ENCODE measurements at places on chromosomes 3 and 15.
A peak's percentile ranks its signal among the peaks of the same experiment; 100 is the strongest.

DNA sequence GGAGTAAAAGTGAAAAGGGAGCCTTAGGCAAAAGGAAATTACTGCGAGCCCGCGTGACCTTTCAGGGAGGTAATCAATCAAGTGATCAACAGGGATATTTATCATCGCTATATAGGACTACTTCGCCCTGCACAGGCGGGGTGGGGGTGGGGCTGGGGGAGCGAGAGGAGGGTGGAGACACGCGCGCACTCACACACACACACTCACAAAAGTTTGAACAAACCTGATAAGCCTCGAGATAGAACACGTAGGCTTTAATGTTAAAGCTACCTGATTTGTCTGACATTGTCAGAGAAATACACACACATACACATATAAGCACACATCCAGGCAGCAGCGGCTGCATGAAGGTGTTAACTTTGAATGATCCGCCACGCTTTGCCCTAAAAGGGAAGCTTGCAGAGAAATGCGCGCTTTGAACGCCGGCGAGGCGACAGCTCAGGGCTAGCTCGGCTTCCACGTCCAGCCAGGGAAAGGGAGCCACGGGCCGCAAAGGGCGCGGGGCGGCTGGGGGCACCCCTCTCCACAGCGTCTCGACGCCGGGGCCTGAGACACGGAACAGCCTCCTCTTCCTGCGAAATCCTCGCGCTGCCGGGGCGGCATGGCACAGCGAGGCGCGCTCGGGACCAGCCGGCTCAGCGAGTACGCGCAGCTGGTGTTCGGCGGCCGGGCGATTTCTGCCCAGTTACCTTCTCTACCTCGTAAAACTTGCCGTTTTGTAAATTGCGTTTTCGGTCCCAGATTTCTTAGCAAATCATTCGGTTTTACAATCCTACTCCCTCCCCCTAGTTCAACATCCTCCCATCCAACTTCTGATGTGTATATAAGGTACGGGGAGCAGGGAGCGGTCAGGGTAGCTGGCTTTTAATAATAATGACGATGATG is 4.8 kb upstream of the MECOM start:
- no peak for DNase-seq

DNA sequence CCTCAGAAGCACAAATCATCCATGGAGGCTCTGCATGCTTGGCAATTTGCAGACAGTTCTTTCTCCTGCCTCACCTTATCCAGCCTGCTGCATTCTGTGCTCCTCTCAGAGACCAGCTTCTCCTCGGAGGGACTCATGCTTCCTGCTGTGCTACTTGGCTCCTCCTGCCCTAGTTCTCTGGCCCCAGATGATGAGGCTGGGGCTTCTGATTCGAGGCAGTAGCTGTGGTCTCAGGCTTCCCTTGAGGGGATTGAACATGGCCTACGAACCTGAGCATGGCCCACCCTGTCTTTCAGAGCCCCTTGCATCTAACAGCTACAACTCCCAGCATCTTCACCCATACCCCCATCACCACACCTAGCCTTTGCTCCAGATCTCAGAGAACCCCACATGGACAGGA is 6.7 kb downstream of the VIPR1 start:
- no peak for DNase-seq

DNA sequence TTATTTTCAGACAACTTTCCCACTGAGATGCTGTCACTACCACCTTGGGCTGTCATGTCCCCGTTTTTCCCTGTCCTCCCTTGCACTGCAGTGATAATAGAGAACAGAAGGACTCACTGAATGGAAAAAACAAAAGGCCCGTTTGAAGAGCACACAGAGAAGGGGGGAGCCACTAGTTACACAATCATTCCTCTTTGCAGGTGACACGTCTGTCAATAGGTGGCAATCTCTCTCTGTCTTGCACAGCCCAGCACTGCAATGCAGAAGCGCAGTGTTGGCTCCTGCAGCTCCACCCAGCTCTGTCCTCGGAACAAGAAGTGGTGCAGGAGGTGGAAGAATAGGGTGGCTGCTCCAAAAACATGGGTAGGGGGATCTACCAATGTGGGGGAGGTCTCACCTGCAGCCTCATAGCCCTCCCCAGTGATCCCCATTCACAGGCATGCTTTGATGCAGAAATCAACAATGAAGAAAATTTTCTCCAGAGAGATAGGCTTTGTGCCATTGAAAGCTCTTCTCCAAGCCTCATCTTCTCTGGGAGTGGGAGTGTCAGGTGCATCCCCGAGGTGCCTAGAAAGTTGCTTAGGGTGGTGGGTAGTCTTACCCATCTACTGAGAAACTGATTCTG is 31.8 kb downstream of the FSTL1 start:
- DNase-seq, result peak; percentile 40

- no peak for DNase-seq
Observed at GRCh38 chr3:4460334-4460733, 6.7 kb downstream of the SUMF1 start.

DNA sequence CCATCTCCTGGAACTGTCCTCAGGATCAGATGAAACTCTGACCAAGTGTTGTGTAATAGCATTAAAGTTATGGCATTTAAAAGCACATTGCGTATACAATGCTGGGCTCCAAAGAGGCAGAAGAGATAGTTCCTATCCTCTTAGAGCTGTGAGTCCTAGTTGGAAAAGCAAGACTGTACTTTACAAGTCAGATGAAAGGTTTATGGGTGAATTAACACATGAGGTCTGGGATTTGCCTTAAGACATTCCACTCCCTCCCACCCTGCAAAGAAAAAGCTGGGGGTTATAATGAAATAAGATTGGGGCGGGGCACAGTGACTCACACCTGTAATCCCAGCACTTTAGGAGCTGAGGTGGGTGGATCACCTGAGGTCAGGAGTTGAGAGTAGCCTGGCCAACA is 35.6 kb downstream of the SNAPC5 start:
- no peak for DNase-seq

GRCh38 chr3:143222505-143222904 is 102.9 kb downstream of the CHST2 start:
- no peak for DNase-seq

DNA sequence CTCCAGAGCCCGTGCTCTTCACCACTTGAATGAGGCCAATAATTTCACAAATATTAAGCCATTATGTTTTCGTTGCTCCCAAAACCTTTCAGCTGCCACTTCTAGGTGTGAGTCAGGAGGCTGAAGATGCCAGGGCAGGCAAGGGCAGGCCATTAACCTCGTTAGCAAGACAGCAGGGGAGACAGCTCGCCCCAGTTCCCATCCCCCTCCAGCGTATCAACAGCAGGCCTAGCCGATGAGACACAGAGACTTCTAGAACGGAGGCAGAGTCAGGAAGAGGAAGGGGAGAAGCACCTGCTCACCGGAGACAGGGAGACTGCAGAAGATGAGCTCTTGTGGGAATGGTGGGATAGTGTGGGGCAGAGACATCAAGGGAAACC is 28.0 kb upstream of the PLA2G4E start:
- no peak for DNase-seq

GRCh38 chr3:179921951-179922350 is 114.8 kb downstream of the PEX5L start:
- DNase-seq, result no peak

- no peak for DNase-seq
Observed at GRCh38 chr15:100784493-100785180, 95.0 kb upstream of the ALDH1A3 start.

- DNase-seq, result no peak
Observed at GRCh38 chr15:47861111-47861903, 144.0 kb downstream of the SEMA6D start.

- DNase-seq, result no peak
Observed at GRCh38 chr3:191355406-191355805, 25.1 kb upstream of the UTS2B start.

- no peak for DNase-seq
Observed at GRCh38 chr15:92637626-92638025, 17.9 kb downstream of the FAM174B start.

GRCh38 chr3:40445880-40446279 is 11.3 kb upstream of the RPL14 start:
- no peak for DNase-seq

- DNase-seq, result no peak
Observed at GRCh38 chr3:128701342-128702212, 24.4 kb upstream of the RAB7A start.

GRCh38 chr3:58723173-58723572 is 56.6 kb upstream of the FAM3D start:
- no peak for DNase-seq

GRCh38 chr3:117695321-117695720 is 985.7 kb downstream of the TUSC7 start:
- no peak for DNase-seq

- DNase-seq, result peak; percentile 47
Observed at GRCh38 chr3:139935016-139935865, at the start of gene CLSTN2. CLSTN2 (plus strand) TSS chr3:139935185.

DNA sequence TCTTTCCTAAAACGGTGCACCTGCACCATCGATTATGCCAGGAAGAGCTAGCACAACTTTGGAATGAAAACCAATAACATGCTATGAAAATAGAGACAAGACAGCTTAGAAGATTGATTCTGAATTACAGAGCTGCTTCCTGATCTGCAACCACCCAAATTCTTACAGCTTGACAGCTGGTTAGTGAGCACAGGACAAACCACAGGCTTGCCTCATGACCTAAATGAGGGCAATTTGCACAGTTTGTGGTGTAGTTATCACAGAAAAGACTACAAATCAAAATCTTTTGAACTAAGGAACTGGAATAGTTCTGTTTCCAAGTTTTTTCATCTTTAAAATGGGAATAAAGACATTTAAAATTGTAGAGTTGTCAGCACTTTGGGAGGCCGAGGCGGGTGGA is 533.5 kb downstream of the NAALADL2 start:
- DNase-seq, result no peak

GRCh38 chr15:79724312-79724711 is 172.5 kb downstream of the MTHFS start:
- DNase-seq, result no peak
